ENCODE measurements at places on chromosomes 7 and 10.

GRCh38 chr10:84829131-84829530, 500.7 kb downstream of the CCSER2 start:
- DNase-seq = no peak

GRCh38 chr10:13953371-13953770, 366.6 kb downstream of the PRPF18 start:
- DNase-seq = no peak

DNA sequence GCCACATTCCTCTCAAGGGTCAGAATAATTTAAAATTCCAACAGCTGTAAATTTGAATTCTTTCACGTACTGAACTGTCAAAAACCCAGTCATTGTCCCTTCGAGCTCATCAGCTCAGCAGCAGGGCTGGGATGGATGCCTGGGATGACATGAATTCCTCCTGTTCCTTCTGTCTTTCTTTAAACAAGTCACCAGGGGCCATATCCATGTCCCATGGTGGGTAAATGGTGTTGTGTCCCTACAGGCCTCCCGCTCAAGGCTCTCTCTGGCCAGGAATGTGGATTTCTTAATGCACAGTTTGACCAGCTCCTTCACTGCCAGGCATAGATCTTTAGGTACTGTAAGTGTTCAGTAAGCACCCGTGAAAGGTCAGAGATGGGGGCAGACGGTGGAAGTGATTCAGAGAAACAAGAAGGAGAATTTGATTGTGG, 13.8 kb upstream of the TECPR1 start:
- DNase-seq = no peak

DNA sequence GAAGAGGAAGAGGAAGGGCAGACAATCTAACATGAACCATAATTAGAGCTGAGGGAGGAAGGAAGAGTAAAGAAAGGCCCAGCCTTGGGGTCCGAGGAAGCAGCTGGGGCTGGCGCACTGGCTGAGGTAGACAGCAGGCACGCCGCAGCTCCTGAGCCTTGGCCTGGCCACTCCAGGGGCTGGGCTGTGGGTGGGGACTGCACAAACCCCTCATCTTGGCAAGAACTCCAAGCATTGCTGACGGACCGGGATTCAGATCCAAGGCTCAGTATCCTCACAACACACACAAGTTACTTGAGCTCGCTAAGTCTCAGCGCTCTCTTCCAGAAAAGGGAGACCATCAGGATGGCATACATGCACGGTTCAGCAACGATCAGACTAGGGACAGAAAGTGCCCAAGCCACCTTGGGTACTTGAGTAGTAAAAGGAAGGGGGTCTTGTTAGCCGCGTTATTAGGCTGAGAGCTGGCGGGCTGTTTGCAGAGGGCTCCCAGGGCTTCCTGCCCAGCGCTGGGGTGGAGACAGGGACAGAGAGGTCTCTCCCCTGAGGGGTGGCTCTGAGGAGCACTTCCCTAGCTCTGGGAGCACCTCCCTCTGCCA, 4.5 kb downstream of the TNS3 start:
- DNase-seq = no peak

DNA sequence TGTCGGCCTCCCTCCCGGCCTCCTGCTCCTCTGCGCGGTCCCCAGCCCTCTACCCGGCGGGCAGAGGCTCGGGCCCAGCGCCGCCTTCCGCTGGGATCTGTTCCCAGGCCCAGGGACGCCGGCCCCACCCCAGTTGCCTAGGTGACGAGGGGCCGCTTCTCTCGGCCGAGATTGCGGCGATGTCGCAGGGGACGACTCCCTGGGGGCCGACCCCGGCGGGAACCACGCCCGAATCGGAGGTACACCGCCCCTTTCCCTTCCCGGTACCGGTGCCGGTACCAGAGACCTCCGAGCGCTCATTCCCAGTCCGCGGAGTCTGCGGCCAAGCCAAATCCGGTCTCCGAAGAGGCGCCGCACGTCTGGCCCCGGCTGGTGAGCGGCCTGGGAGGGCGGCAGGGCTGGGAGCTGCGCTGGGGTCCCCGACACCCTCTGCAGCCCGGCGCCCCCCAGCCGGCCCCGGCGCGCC, at the start of gene CABCOCO1:
Gene CABCOCO1, plus strand, starts transcription at position 136 of the 466 bp plus-strand sequence. Its CDS starts 44 bp downstream, at position 180.
- peak; percentile 84 for DNase-seq

- no peak for DNase-seq
Measured at GRCh38 chr7:28627263-28627653, 214.9 kb downstream of the CREB5 start.

- no peak for DNase-seq
Measured at GRCh38 chr7:157721468-157722136, 384.8 kb downstream of the DNAJB6 start.

DNA sequence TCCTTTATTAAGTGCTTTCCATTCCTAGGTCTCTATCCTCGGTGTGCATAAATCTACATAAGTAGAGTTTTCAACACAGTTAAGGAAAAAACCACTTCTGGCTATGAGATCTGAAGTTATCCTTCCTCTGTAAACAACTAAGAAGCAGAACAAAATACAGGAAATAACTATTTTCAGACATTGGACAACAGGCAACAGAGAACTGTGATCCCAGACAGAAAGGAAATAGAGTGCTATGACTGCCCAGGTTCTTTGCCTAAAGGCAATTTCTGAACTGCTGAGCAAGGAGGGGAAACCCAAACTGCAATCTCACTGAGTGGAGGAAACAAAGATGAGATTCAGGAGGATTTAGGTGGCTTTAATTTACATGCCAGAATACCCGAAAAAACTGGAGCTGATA, 285.4 kb downstream of the SNX13 start:
- no peak for DNase-seq

DNA sequence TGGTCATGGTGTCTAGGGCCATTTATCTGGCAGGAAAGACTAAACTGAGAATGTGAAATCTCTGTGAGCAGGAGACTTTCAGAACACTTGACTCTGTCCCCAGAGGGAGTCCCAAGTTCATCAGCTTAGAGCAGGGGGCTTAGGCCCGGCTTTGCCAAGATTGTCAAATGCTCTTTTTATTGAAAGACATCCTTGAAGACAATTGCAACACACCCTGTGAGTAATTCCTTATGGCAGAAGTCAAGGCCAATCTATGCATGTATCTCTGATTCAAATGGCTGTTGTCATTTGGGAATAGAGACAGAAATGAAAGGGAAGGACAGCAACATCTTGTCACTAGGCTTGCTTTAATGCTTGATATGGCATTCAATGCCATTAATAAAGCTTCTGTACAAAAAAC, 33.7 kb downstream of the BAMBI start:
- DNase-seq = no peak

DNA sequence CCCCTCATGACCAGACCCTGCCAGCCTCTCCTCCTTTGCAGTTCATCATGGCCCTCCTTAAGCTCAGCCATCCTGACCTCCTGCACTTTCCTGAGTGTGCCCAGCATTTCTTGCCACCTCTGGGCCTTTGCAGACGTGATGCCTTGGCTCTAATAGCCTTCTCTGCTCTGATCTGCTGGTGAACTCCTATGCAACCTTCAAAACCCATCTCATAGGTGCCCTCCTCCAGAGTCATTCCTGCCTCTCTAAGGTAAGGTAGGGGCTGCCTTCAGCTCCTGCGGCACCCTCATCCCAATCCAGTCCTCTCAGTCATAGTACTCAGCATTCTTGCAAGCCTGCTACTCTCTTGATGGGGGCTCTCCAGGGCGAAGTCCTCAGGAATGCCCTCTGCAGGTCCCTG, 19.3 kb upstream of the ELN start:
- DNase-seq = no peak

GRCh38 chr7:84982199-84982598, 204.7 kb downstream of the SEMA3D start:
- DNase-seq = no peak

- peak; percentile 76 for DNase-seq
Measured at GRCh38 chr10:97731346-97732051, 5.4 kb upstream of the ZFYVE27 start.

GRCh38 chr7:14888962-14889361, 13.6 kb downstream of the DGKB start:
- DNase-seq = no peak

- DNase-seq = no peak
Measured at GRCh38 chr7:141610671-141611070, 59.5 kb downstream of the AGK start.

- DNase-seq = no peak
Measured at GRCh38 chr10:91800182-91800581, 2.0 kb downstream of the TNKS2 start.

DNA sequence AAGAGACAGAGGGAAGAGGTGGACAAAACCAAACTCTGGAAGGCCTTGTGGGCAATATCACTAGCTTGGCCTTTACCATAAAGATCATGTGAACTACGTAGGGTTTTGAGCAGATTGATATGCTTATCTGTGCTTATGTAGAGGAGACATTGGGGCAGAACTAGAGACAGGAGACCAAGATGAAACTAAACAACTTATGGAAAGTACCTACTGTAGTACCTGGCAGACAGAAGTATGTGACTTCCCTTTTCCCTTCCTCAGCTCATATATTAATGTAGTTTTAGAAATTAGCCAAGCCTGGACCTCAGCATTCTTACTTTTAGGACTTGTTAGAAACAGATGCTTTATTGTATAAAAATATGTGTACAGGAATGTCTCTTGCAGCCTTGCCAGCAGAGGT, 14.0 kb upstream of the IL6 start:
- no peak for DNase-seq

GRCh38 chr7:22561321-22561811, 61.4 kb upstream of the STEAP1B start:
- no peak for DNase-seq

DNA sequence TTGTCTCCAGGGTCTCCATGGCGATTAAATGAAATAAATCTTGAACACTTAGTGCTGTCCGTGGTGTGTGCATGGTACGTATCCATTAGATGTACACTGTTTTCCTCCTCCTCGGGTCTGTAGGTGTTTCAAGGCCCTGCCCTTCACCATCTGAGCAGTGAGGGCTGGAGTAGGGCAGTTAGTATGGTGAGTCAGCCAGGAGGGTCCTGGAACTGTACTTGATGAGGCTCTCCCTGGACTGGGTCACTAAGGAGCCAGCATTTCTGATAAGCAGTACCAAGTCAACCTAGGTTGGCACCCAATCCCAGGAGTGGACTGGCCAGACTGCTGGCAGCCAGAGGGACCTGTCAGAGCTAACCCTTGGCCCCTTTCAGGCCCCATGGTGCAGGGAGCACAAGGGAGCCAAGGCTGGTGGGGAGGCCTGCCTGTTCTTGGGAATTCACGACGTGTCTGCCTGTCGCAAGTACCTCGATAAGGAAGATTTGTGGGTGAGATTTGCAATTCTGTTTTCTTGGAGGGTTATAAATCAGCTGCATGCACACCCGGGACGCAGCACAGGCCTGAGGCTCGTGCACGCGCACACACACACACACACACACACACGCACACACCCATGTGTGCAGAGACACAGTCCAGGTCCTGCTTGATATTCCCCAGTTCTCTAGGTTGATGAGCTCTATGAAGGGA, 114.2 kb downstream of the ZMIZ1 start:
- DNase-seq = no peak

- no peak for DNase-seq
Measured at GRCh38 chr7:123665896-123666295, 10.2 kb downstream of the LMOD2 start.

- no peak for DNase-seq
Measured at GRCh38 chr7:351256-351655, 61.3 kb downstream of the FOXL3 start.

GRCh38 chr7:12729112-12729511, 41.7 kb downstream of the ARL4A start:
- DNase-seq = peak; percentile 52

DNA sequence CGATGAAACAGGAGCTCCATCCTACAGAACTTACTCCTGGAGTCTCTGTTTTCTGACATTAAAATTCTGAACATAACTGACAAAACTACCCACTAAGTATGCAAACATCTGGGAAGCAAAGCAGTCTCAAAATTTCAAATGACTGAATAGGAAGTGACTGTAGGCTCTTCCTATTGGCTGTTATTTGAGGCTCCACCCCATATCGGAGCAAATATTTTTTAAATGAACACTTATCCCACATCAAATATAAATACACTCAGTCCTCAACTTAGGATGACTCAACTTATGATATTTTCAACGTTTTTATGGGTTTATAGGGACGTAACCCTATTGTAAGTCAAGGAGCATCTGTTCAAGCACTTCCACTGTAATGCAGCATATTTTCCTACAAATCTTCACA, 8.8 kb downstream of the HSPA12A start:
- DNase-seq = no peak

DNA sequence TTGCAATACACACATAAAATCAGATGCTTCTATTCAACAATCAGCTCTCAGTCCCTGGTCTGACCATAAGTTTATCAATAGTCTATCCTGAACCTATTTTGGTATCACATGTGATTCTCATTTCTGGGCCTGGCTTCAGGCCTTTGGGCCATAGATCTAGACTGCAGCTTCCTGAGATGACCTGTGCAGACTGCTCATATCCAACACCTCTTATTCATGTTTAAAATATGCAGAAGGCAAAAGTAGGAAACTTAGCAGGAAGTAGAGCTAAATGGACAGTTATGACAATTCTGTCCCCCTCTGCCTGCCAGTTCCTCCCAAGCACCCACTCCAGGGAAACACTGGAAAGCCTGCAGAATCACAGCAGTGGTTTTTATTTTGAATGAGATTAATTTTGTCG, 53.3 kb downstream of the C7orf25 start:
- DNase-seq = no peak

DNA sequence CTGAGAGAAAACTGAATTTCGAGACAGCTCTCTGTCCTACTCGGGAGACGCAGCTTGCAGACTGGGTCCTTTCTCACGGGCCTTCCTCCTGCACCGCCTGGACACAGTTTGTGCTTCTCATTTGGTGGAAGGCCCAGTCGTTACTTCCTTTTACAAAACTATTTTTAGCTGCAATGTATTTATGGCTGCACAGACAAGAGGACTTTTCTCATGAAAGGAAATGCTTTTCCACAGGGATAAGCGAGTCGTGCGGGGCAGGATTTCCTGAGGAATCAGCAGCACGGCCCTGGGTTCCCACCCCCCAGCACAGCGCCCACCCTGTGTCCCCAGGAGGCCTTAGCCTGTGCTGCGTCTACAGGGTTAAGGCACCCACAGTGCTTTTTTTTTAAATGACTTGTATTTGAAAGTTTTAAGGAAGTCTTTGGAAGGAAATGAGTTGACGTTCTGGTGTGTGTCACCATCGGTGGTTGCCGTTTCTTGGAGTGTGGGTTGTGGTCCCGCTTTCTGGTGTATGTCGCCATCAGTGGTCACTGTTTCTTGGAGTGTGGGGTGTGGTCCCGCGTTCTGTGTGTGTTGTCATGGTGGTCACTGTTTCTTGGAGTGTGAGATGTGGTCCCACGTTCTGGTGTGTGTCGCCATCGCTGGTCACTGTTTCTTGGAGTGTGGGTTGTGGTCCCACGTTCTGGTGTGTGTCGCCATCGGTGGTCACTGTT, 50.9 kb downstream of the INPP5A start:
- no peak for DNase-seq

DNA sequence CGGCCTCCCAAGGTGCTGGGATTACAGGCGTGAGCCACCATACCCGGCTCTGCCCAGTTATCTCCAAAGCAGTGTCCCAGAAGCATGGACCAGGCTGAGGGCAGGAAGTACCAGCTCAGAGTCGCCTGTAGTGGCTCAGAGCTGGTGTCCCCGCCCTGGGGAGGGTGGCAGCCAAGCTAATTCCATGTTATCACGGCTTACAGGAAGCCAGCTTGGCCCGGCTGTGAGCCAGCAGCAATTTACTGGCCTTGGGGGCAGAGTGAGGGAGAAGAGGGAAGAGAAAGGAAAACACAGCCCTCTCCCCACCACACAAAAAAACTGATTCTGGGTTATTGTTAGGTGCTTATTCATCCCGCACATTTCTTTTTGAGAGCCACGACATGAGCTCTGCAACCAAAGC, 88.1 kb downstream of the HIP1 start:
- no peak for DNase-seq

GRCh38 chr10:131700506-131700905, 200.3 kb upstream of the PPP2R2D start:
- DNase-seq = no peak

All from HEK293T (cell line).